ENCODE measurements at places on chromosomes 11 and 22.

GRCh38 chr11:111707039-111707690 is 59.0 kb downstream of the PPP2R1B start:
- DNase-seq, result no peak

GRCh38 chr11:1810761-1811160 is 24.0 kb upstream of the SYT8 start:
- no peak for DNase-seq

- DNase-seq, result no peak
Observed at GRCh38 chr11:119839476-119840133, 110.6 kb upstream of the NECTIN1 start.

DNA sequence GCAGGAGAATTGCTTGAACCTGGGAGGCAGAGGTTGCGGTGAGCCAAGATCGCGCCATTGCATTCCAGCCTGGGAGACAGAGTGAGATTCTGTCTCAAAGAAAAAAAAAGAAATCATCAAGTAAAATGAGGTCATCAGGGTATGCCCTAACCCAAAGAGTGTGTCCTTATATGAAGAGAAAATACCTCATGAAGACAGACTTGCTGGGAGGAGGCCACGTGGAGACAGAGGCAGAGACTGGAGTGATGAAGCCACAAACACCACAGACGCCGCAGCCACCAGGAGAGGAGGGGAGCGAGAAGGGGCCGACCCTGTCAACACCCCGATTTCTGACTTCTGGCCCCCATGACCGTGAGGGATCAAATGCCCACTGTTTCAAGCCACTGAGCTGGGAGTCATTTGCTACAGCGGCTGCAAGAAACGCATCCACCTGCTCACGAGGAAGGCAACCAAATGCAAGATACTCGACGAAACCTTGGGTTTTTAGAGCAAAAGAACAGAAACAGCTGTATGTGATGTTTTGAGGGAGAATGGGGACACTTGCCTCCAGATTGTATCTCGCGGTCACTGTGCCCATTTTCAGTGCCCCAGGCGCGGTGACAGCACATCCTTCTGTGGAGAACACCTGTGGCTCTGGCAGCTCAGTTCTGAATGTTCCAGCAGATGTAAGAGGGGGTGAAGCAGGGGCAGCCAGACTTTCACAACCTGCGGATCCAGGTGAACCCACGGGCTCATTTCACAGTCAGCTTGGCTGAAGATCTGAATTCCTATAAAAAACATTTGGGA is 1317.2 kb downstream of the TBC1D22A start:
- DNase-seq, result no peak

- no peak for DNase-seq
Observed at GRCh38 chr11:76086743-76087635, 119.3 kb downstream of the WNT11 start.

- DNase-seq, result no peak
Observed at GRCh38 chr22:38246692-38247091, 26.1 kb downstream of the TMEM184B start.

DNA sequence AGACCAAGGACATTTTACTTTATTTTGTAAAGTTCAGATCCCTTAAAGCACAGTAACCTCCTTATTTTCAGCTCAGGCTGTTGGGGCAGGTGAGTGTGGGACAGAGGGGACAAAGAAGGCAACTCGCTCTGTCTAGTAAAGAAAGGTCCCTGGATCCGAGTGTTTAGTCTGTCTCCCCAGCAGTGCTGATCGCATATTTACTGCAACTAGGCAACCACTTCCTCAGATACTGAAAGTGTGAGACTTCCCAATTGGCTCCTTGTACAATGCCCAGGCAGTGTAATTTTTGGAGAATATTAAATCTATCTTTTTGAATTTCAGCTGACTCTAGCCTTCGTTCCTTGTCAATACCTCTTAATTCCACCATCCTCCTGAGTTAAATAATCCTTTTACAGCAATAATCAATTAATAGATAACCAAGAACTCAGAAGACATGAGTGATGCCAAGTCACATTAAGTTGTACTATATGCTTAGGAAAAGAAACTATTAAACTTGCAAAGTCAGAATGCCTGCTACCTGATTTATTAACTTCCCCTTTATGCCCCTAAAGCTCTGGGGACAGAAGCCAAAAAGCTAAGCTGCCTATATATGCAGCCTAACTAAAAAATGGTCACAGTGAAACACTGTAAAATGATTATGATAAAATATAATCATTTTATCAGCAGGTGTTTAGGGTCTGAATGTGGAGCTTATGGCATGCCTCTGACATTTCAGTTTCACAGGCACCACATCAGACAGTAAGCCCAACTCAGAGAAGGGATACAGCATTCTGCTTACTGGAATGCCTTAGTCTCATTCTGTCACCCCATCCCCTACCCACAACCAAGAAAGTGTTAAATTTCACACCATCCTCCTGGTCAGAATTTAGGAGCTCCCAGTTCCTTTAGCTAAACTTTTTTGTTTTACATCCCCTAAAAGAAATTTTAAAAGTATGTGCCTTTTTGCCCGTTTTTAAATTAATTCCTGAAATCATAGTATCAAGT is 138.7 kb downstream of the TRIM44 start:
- DNase-seq, result no peak

GRCh38 chr22:24697621-24698082 is 76.9 kb downstream of the PIWIL3 start:
- DNase-seq, result no peak

GRCh38 chr11:47558695-47559094 is 5.8 kb upstream of the CELF1 start:
- DNase-seq, result no peak

DNA sequence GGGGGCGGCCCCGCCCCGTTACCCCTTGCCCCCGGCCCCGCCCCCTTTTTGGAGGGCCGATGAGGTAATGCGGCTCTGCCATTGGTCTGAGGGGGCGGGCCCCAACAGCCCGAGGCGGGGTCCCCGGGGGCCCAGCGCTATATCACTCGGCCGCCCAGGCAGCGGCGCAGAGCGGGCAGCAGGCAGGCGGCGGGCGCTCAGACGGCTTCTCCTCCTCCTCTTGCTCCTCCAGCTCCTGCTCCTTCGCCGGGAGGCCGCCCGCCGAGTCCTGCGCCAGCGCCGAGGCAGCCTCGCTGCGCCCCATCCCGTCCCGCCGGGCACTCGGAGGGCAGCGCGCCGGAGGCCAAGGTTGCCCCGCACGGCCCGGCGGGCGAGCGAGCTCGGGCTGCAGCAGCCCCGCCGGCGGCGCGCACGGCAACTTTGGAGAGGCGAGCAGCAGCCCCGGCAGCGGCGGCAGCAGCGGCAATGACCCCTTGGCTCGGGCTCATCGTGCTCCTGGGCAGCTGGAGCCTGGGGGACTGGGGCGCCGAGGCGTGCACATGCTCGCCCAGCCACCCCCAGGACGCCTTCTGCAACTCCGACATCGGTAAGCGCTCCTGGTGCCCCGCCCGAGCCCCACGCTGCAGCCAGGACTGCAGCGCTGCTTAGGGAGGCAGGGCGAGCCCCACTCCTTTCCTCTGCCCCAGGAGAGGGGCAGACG is at the start of gene TIMP3:
TIMP3 (plus strand) TSS at position 169 of the 700 bp plus-strand sequence; CDS start at position 466, 297 bp downstream.
- peak; percentile 22 for DNase-seq

GRCh38 chr11:44333271-44334218 is 23.6 kb upstream of the ALX4 start:
- DNase-seq, result no peak

DNA sequence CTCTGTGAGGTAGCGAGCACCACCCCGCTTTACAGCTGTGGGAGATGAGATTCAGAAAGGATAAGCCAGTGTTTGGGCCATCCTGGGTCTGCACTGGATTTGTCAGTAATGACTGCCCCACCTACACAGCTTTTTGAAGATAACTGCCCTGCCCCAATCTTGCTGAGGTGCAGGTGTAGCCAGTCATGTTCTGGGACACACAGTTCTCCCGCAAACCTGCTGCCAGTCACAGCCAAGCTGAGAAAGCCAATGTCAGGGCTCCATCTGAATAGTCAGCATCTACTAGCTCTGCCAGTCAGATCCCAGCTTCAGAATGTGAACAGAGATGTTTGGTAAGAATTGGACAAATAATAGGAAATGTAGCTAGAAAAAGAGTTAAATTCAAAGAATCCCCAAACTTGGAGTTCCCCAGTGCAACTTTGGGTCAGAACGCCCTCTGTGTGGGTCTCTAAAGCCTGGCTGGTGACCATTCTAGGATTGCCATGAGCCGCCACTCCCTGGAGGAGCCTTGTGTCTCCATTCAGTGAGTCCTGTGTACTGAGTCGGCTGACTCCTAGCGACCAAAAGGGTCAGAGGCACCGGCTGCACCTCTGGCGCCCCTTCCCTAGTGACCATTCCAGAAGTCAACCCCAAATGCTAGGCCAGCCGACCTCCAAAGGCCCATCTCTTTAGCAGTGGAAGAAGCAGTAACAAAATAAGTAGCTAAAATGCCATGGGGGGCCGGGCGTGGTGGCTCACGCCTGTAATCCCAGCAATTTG is 2.4 kb upstream of the MB start:
- DNase-seq, result no peak

- DNase-seq, result no peak
Observed at GRCh38 chr11:28939381-28939780, 831.2 kb downstream of the METTL15 start.

- DNase-seq, result peak; percentile 63
Observed at GRCh38 chr22:20509344-20510047, 2.1 kb downstream of the MED15 start.

DNA sequence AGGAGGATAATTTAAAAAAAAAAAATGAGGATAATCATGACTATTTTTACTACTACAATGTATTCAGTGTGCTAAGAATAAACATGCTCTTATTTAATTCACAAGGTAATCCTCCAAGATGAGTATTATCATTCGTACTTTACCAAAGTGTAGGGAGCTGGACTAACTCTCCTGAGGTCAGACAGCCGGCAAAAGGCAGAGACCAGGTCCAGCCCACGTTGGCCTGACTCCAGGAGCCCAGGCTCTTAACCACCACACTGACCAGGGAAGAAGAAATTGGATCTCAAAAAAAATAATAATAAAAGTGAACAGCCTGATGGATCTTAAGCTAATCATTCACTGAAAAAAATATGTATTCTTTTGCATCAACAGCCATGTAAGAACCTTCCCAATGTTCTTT is 25.2 kb downstream of the PLAAT3 start:
- DNase-seq, result no peak

GRCh38 chr11:2655016-2655719 is 44.6 kb downstream of the KCNQ1OT1 start:
- DNase-seq, result no peak

DNA sequence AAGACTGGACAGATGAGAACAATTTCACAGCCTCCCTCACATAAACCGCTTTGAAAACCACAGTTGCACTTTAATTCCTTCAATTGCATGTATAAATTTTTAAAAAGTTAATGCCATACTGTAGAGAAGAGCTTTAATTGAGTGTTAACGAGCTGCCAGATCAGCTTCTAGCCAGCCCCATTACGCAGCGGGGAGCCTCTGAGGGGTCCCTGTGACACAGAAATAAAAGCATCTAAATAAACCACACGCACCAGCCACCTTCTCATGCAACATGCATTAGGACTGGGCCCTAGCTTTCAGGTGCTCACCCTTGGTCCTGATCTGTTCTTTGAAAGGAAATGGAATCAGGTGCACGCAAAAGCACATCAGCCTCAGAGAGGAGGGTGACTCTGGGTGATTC is 111.7 kb downstream of the SPATA19 start:
- DNase-seq, result no peak

- no peak for DNase-seq
Observed at GRCh38 chr11:127136438-127136837, 135.9 kb upstream of the KIRREL3 start.

DNA sequence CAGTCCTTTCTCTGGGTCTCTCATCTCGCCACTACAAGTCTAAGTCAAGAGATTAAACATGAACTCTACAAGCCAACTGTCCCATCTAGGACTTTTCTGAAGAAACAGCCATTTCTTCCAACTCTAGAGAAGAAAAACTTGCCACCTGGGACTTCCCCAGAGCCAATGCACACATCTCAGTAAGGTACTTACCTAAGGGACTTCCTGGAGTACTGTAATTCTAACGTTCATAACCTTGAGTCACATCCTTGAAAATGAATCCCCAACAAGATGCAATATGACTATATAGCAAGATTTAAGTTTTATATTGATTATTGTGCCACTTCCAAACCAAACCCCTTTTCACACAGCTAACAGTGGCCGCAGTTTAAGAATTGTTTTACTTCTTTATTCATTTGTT is 11.9 kb upstream of the ISX start:
- no peak for DNase-seq

GRCh38 chr11:95559899-95560298 is 229.7 kb downstream of the FAM76B start:
- no peak for DNase-seq

- no peak for DNase-seq
Observed at GRCh38 chr11:95595541-95595940, 194.0 kb downstream of the FAM76B start.

- DNase-seq, result no peak
Observed at GRCh38 chr11:87878373-87878825, 296.8 kb downstream of the RAB38 start.

DNA sequence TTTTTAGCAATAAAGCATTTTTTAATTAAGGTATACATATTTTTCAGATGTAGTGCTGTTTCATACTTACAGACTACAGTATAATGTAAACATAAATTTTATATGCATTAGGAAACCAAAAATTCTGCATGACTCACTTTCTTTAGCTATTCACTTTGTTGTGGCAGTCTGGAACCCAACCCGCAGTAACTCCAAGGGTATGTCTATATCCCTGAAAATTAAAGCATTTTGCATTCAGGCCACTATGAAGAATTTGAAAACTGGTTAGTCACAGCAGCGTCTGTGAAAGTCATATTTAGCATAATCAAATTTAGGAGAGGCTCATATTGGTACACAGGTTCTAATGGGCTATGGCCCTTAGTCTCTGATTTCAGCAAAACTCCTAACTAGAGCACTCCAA is 46.8 kb downstream of the BBOX1 start:
- no peak for DNase-seq

GRCh38 chr22:47587861-47588577 is 825.6 kb downstream of the TBC1D22A start:
- no peak for DNase-seq

- no peak for DNase-seq
Observed at GRCh38 chr11:38814670-38815069, 2216.6 kb upstream of the RAG2 start.

GRCh38 chr11:32571039-32571438 is 12.6 kb upstream of the EIF3M start:
- DNase-seq, result no peak
